ENCODE measurements at places on chromosomes 2 and 18. TPM values are rescaled to one million over a fixed set of nuclear protein-coding genes. Genes with fewer than 3 reads are reported as not detected.

- no peak for DNase-seq
- peak within 1 kb of the TSS; percentile 90 for H3K27ac ChIP-seq
- H3K4me1 ChIP-seq: peaks cover 29% of the 10 kb centered on the region
- no peaks in the 10 kb centered on the region for H3K36me3 ChIP-seq
Measured at GRCh38 chr2:174597345-174598047, at the start of gene WIPF1. Gene WIPF1, minus strand, starts transcription at chr2:174597804. Its CDS starts 12,231 bp downstream, at chr2:174585573.

DNA sequence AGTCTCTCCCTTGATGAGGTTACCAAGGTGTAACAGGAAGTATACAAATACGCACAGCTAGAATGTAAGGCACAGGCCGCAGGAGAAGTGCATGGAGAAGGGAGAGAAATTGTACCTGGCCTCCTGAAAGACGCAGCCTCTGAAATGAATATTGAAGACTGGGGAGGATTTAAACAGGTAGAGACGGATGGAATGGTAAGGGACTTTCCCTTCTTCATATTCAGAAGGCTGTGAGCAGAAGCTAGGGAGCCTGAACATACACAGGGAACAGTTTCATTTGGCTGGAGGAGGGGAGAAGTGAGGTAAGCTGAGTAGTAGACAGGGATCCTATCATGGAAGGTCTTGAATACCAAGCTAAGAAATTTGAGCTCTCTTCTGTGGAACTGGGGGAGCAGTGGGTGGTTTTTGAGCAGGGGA, 112.7 kb downstream of the ANKRD44 start:
- H3K36me3 ChIP-seq: no peaks in the 10 kb centered on the region
- H3K27ac ChIP-seq: peak overlapping the region; percentile 81
- peak overlapping the region; percentile 67 for H3K4me3 ChIP-seq
- DNase-seq: peak; percentile 63

The RESP18 gene
- not detected for polyA plus RNA-seq

The CENPA gene
- polyA plus RNA-seq: not detected

The AGXT gene
- polyA plus RNA-seq: not detected

DNA sequence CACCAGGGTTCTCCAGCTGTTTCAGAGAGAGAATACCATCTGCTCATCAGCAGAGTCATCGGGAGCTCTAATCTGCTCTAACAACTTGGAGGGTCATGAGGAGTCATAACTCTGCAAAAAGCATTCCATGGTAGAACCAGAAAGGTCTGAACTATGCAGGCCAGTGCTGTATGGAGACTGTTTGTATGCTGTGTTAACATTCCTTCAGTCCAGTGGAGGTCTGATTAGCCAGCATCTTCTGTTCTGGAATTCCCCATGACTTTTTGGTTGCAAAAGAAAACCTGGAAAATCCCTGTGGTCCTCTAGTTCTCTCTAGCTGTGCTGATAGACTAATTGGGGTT, 9.4 kb upstream of the ITGB6 start:
- no peak overlapping the region for H3K27ac ChIP-seq
- no peak overlapping the region for H3K4me3 ChIP-seq
- H3K36me3 ChIP-seq: no peaks in the 10 kb centered on the region
- no peaks in the 10 kb centered on the region for H3K4me1 ChIP-seq

The TDRD15 gene
- polyA plus RNA-seq: not detected

The CD8B2 gene
- polyA plus RNA-seq: not detected

The EMILIN1 gene
- polyA plus RNA-seq: 0.89 TPM
